Chondrocyte (in vitro differentiated cells): ENCODE measurements at places on chromosomes 4 and X. TPM values are rescaled to one million over a fixed set of nuclear protein-coding genes. Genes with fewer than 3 reads are reported as not detected.

GRCh38 chrX:123013141-123013540 is 170.9 kb upstream of the GRIA3 start:
- H3K27ac ChIP-seq: no peak overlapping the region
- no peaks in the 10 kb centered on the region for H3K27me3 ChIP-seq
- no peaks in the 10 kb centered on the region for H3K36me3 ChIP-seq

GRCh38 chrX:109848461-109849050 is 115.5 kb upstream of the ACSL4 start:
- DNase-seq: no peak
- H3K36me3 ChIP-seq: no peaks in the 10 kb centered on the region
- peaks cover 33% of the 10 kb centered on the region for H3K4me1 ChIP-seq
- H3K27ac ChIP-seq: peak overlapping the region; percentile 73
- H3K4me3 ChIP-seq: no peak overlapping the region
- no peaks in the 10 kb centered on the region for H3K27me3 ChIP-seq

DNA sequence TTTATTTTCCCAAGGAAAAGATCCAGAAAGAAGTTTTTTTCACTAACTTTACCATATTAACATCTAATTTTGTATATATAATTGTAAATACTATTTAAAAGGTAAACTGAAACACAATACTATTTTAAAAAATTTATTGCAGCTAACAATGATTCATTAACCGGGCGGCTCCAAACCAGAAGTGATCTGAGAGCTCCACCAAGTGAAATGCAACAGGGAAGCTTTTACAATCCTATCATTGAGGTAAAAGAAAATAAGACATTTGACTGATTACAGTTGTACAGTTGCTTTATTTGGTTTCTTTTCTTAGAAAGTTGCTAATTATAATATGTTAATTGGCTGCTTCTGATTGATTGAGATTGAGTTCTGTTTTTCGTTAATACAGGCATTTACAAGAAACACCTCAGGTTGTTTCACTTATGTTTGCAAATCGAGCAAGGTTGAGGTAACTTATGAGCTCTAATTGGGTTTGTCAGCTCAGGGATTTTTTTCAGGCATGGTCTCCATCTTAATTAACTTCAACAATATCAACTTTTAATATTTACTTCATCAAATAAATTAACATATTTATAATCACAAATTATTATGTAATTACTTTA is 220.2 kb upstream of the UGT8 start:
- DNase-seq: no peak
- no peaks in the 10 kb centered on the region for H3K27me3 ChIP-seq
- no peak overlapping the region for H3K4me3 ChIP-seq
- peaks cover 13% of the 10 kb centered on the region for H3K4me1 ChIP-seq
- H3K27ac ChIP-seq: no peak overlapping the region

DNA sequence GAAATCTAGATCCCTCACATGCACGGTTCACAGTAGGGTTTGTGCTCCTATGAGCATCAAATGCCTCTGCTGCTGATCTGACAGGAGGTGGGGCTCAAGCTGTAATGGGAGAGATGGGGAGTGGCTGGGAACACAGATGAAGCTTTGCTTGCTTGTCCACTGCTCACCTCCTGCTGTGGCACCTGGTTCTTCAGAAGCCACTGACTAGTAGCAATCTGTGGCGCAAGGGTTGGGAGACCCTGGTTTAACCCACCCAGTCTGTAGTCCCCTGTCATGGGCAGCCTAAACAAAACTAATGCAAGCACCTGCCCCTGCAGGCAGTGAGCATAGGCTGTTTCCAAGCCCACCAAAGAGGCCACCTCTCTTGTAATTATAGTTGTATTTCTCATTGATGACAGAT is 116.6 kb downstream of the SHOX start:
- no peaks in the 10 kb centered on the region for H3K36me3 ChIP-seq
- H3K4me1 ChIP-seq: no peaks in the 10 kb centered on the region
- no peak overlapping the region for H3K4me3 ChIP-seq
- H3K27me3 ChIP-seq: peaks cover 4% of the 10 kb centered on the region
- no peak for DNase-seq

GRCh38 chr4:84750260-84750959 is 167.5 kb downstream of the CDS1 start:
- H3K36me3 ChIP-seq: peaks cover 10% of the 10 kb centered on the region
- H3K4me3 ChIP-seq: no peak overlapping the region
- H3K27me3 ChIP-seq: no peaks in the 10 kb centered on the region
- H3K4me1 ChIP-seq: peaks cover 3% of the 10 kb centered on the region

GRCh38 chr4:84948056-84948455 is 18.4 kb downstream of the WDFY3 start:
- DNase-seq: no peak
- no peaks in the 10 kb centered on the region for H3K27me3 ChIP-seq

DNA sequence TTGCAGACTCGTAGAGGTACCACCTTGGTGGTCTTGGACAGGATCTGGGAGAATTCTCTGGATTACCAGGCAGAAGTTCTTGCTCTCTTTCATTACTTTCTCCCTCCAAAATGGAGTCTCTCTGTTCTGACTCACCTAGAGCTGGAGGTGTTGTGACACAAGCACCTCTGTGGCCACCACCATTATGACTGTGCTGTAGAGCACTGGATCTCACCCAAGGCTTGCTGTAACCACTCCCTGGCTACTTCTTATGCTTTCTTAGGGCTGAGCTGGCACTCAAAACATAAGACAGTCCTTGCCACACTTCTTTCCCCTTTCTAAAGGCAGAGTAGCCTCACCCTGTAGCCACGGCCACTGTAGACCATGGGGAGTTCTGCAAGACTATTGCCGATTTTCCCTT is 296.6 kb upstream of the DIPK2B start:
- peaks cover 9% of the 10 kb centered on the region for H3K36me3 ChIP-seq
- no peak overlapping the region for H3K27ac ChIP-seq
- peaks cover 8% of the 10 kb centered on the region for H3K4me1 ChIP-seq
- no peak for DNase-seq
- no peaks in the 10 kb centered on the region for H3K27me3 ChIP-seq
- H3K4me3 ChIP-seq: no peak overlapping the region

GRCh38 chr4:171812665-171813525 is at the start of gene GALNTL6:
GALNTL6 (plus strand) TSS chr4:171813404.
- no peak within 1 kb of the TSS for H3K27ac ChIP-seq
- DNase-seq: peak; percentile 85
- no peaks in the 10 kb centered on the region for H3K36me3 ChIP-seq
- H3K27me3 ChIP-seq: peaks cover 33% of the 10 kb centered on the region

FAM50A gene
- total RNA-seq: 98.3 to 108 TPM (median 106 TPM) in 3 replicates

RAP1GDS1 gene
- total RNA-seq: 49.3 to 89.5 TPM (median 84.3 TPM) in 3 replicates

GLRB gene
- total RNA-seq: 11.4 to 22.6 TPM (median 12.6 TPM) in 3 replicates
